ENCODE measurements at places on chromosomes 3 and 15. TPM values are rescaled to one million over a fixed set of nuclear protein-coding genes. Genes with fewer than 3 reads are reported as not detected.

DNA sequence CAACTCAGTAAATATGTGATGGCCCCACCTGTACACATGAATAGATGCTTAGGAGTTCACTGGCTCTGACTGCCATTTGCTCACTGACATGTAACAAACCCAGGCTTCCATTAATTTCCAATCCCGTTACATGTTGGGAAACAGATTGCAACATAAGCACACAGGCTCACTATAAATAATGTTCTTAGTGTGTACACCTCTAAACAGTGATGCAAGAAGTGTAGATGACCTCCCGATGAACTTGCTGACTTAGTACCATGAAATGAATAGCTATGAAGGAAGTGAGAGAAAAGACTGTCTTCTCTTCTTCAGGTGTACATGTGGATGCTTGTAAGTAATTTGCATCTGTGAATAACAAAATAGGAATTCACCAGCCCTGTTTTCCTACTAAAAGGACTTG is 21.4 kb upstream of the FSIP1 start:
- no peak overlapping the region for H3K4me3 ChIP-seq
- H3K27ac ChIP-seq = no peak overlapping the region
- H3K36me3 ChIP-seq = no peaks in the 10 kb centered on the region

DNA sequence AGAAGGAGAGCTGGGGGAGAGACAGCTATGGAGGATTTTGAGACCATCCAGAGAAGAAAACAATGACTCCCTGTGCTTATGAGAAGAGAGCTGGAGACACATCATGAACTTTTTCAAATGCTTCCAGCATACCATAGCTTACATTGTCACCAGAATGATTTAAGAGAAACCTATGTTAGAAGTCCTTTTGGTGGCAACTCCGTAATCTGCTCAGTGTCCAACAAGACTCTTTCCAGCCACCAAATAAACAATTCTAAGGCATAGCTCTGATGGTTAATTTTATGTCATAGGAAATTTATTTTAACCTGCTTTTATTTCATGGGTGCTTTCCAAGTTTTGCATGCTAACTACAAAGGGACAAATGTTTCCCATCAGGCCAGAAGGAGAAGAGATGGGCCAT is 200.3 kb upstream of the MCTP2 start:
- H3K4me3 ChIP-seq = no peak overlapping the region
- H3K36me3 ChIP-seq = no peaks in the 10 kb centered on the region
- H3K27me3 ChIP-seq = no peaks in the 10 kb centered on the region
- DNase-seq = no peak

Gene MUSTN1
- 1.5 TPM for total RNA-seq

Gene DAPK2
- total RNA-seq = 19.2 TPM

Gene MASP1
- total RNA-seq = not detected

Gene SH3GL3
- total RNA-seq = 25.6 TPM

Gene NDN
- not detected for total RNA-seq

Measured in A673 (cell line).